ENCODE measurements at places on chromosomes 2 and 18.

DNA sequence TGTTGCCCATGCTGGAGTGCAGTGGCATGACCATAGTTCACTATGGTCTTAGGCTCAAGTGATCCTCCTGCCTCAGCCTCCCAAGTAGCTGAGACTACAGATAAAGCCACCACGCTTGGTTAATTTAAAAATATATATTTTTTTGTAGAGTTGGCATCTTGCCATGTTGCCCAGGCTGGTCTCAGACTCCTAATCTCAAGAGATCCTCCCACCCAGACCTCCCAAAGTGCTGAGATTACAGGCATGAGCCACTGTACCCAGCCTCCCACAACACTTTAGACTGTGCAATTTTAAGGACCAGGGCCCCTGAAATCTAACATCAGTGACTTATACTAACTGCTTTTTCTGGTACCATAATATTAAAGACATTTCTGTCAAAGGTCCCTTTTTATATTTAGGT, 5.2 kb downstream of the TXNDC2 start:
- DNase-seq = no peak

- DNase-seq = no peak
Measured at GRCh38 chr2:174967691-174968260, 37.4 kb downstream of the CHN1 start.

DNA sequence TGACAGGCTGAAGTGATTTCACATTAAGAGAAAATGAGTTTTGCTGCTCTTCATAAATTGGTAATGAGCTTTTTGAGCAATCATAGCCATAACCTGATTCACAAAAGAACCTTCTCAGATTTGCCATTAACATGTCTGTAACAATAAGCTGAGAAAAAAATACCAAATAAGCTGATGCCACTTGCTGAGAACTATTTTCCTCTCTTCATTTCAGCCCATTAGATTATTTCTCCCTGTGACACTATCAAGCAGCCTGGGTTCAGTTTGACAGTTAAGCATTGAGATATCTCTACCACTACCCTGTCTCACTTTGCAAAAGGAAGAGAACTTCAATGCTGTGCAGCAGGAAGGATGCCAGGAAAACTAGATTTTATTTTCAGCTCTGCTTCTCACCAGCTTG, 673.9 kb downstream of the TRIB2 start:
- no peak for DNase-seq

DNA sequence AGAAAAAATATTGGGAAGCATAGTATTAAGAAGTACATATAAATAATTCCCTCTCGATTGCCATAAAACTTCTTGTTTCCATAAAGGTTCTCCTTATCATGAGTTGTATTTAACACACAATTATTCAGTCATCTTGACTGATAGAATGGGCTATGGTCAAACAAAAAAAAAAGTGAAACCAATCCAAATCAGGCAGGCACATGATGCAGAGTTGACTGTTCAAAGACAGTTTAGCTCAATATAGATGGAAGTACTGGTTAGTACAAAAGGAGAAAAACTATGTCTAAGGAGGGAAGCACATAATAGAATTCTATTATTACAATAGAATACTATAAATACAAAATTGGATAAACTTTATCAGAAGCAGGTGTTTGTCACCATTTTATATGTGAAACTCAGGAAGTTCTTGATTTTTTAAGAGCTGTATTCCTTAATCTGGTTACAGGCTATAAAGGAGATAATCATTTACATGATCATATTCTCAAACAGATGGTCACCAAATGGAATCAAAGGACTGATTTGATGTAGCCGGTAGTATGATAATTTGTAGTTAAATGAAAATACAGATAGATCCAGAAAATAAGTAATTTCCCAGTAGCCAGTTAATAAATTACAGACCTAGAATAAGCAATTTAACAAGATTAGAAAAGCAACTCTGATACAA, 18.2 kb upstream of the CALCRL start:
- no peak for DNase-seq

- DNase-seq = no peak
Measured at GRCh38 chr2:44774826-44775492, 166.5 kb upstream of the SIX3 start.

GRCh38 chr2:102620332-102620731, 979 bp downstream of the SLC9A2 start:
- no peak for DNase-seq

GRCh38 chr18:23386317-23386716, 66.8 kb upstream of the RIOK3 start:
- DNase-seq = no peak

DNA sequence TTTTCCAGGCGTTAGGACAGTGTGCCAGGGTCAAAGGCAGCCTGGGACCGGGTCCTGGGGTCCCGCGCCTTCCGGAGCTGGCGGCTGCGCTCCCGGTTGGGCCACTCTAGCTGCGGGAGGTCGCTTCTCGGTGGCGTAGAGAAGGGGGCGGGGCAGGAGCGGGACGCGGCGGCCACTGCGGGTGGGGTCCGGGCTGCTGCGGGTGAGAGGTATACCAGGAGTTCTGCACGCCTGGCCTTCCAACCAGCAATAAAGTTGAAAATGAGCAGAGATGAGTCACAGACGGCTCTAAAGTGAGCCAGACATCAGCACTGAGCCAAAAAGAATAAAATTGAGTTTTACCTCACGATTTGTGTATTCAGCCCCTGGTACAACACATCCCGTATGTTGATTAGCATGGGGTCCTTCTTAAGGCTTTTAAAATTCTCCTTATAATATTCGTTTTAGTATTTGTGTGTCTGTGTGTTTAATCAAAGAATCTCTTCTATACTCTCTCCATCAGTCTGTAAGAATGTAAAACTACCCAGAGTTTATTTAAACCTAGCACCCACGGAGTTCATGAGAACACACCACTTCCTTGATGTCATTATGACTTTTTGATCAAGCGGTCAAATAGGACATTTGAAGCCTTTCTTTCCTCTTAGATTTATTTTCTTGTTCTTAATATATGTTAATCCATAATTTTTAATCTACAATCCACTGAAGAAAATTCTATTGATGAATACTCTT, at the start of gene C1GALT1C1L:
C1GALT1C1L (minus strand) TSS at position 108 of the 729 bp plus-strand sequence; CDS start at position 1, 107 bp downstream.
- peak; percentile 41 for DNase-seq

All from stimulated activated naive CD8-positive, alpha-beta T cell treated with anti-CD3 and anti-CD28 coated beads, Interleukin-15, amount 100 ng/mL, for 72 hours (primary cell).